ENCODE measurements at places on chromosomes 4 and X.

DNA sequence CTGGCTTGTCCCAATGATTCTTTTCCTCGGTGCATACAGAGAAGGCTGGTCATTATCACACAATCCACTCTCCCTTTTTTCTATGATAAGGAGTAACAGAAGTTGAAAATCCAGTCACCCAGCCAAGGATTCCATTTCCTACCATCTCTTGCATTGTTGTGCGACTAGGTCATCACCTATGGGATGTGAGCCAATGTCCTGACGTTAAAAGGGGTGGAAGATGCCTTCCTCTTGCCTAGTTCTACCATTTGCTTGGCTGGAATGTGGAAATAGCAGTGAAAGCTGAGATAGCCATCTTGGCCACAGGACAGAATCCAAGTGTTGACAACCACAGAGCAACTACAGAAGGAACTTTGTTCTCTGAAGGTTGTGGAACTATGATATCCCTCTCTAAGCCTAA is 132.2 kb upstream of the KIT start:
- no peak for DNase-seq

- DNase-seq = no peak
These were observed 64.7 kb downstream of the DHX15 start for GRCh38 chr4:24519649-24520048.

DNA sequence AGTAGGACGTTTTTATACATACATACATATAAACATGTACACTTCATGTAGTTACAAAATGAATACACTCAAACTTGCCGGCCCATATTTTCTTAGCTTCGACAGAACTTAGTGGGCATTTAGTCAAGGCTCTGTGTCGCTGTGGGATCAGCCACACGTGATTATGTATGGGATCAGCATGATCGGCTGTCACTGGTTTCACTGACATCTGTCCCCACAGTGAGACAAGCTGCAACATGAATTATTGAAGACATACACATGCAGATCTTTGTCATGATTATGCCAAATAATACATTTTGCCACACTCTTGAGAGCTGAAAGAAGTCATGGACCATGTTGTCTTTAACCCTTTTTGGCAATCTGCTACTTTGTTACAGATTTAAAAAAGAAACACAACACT is 38.2 kb upstream of the NAA11 start:
- no peak for DNase-seq

GRCh38 chr4:184994010-184994622 is 24.2 kb upstream of the HELT start:
- no peak for DNase-seq

DNA sequence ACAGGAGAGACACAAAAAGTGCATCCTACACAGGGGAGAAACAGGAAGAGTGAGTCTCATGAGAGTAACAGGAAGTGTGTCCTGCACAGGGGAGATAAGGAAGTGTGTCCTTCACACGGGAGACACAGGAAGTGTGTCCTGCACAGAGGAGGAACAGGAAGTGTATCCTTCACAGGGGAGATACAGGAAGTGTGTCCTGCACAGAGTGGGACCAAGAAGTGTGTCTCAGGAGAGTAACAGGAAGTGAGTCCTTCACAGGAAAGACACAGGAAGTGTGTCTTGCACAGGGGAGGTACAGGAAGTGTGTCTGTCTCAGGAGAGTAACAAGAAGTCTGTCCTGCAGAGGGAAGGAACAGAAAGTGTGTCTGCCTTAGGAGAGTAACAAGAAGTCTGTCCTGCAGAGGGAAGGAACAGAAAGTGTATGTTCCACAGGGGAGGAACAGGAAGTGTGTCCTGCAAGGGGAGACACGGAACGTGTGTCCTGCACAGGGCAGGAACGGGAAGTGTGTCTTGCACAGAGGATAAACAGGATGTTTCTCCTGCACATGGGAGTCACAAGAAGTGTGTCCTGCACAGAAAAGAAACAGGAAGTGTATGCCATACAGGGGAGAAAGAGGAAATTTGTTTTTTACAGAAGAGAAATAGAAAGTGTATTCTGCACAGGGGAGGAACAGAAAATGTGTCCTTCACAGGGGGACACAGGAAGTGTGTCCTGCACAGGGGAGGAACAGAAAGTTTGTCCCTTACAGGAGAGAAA is 102.0 kb downstream of the ARSF start:
- no peak for DNase-seq

- DNase-seq = no peak
These were observed 28.2 kb upstream of the HMGB3 start for GRCh38 chrX:150954951-150955350.

GRCh38 chrX:41759817-41760216 is 35.8 kb downstream of the GPR82 start:
- no peak for DNase-seq

- DNase-seq = no peak
These were observed 190.5 kb downstream of the RRAGB start for GRCh38 chrX:55907968-55908607.

- no peak for DNase-seq
These were observed 75.1 kb downstream of the BANK1 start for GRCh38 chr4:101865501-101866062.

- DNase-seq = peak; percentile 37
These were observed 441 bp downstream of the SLC9B2 start for GRCh38 chr4:103075894-103076746.

DNA sequence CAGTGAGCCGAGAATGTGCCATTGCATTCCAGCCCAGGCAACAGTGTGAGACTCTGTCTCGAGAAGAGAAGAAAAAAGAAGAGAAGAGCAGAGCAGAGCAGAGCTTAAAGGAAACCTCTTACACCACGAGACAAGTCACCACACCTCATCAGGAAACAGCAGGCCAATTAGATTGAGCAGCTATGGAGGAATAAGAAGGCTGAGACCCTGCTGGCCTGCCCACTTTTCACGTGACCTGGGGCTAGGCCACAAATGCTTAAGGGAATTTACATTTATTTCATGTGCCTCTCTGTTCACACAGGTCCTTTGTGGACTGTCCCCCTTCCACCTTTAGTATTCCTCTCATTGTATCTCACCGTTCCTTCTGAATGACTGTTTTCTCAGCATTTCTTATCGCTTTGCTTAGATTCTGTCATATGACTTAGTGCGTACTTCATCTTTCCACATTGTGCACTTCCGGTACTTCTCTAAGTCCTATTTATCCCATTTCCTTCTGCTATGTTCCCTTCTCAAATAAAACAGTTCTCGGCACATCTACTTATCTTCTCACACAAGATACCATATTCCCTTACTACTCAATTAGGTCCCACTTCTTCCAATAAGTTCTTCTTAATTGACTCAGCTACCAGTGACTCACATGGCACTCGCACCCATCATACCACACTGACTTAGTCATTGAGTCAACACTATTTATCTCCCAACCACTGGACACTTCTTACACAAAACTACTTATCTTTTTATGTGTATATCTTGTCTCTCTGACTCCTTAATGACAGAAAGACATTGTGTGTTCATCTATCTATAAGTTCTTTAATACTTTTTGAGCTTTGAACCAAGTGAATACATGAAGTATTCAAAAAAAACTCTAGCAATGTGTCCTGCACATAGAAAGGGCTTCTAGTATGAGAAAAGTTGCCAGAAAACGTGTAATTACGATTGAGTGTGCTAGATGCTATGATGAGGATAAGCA is 11.0 kb downstream of the CUL4B start:
- no peak for DNase-seq

DNA sequence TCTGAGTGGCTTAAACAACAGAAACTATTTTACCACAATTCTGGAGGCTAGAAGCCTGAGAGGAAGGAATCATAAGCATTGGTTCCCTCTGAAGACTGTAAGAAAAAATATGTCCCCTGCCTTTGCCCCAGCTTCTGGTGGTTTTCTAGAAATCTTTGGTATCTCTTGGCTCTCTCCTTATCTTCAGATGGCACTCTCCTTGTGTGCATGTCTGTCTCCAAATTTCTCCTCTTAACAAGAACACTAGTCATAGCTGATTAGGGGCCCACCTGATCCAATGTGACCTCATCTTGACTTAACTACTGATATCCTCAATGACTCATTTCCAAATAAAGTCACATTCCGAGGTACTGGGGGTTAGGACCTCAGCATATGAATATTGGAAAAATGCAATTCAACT is 635.0 kb upstream of the NR3C2 start:
- no peak for DNase-seq

DNA sequence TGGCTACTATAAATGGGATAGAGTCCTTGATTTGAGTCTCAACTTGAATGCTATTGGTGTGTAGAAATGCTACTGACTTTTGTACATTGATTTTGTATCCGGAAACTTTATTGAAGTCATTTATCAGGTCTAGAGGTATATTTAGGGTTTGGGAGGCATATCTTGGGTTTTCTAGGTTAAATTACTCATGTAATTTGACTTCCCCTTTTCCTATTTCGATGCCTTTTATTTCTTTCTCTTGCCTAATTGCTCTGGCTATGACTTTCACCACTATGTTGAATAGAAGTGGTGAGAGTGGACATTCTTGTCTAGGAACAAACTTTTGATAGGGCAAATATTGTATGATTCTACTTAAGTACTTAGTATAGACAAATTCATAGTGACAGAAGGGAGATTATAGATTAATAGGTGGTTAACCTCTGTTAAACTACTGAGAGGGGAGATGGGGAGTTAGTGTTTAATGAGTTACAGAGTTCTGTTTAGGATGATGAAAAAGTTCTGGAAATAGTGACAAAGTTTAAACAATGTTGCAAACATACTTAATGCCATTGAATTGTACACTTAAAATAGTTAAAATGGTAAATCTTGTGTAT is 22.8 kb upstream of the HSPA4L start:
- no peak for DNase-seq

- no peak for DNase-seq
These were observed 1517.0 kb downstream of the ADGRL3 start for GRCh38 chr4:62717154-62717553.

- DNase-seq = no peak
These were observed 152.1 kb upstream of the MED14 start for GRCh38 chrX:40887476-40887875.

DNA sequence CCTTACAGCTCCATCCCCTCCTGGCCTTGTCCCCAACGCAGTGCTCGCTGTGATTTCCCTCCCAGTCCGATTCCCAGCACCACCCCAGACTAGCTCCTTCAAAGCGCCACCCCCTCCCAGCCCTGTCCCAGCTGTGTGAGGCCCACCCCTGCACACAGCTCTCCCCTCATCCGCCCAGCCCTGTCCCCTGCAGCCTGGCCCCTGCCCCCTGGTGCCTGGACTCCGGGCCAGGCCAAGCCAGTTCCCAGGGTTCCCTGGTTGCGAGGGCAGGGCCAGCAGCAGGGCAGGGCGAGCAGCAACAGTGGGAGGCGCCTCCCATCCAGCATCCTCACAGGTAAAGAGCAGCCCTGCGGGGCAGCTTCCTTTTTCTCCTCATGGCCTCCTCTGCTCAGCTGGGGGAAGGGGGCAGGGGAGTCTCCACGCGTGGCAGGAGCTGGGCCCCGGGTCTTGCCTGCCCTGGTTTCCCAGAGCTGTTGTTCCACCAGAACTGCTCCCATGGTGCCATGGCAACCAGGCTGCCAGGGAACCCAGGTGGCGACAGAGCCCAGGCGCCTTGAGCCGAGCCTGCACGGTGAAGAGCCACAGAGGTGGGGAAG is 24.8 kb downstream of the IQSEC2 start:
- DNase-seq = no peak

- DNase-seq = no peak
These were observed 212.7 kb upstream of the FMR1 start for GRCh38 chrX:147699061-147699460.

GRCh38 chr4:15270201-15270600 is 157.6 kb upstream of the C1QTNF7 start:
- no peak for DNase-seq

DNA sequence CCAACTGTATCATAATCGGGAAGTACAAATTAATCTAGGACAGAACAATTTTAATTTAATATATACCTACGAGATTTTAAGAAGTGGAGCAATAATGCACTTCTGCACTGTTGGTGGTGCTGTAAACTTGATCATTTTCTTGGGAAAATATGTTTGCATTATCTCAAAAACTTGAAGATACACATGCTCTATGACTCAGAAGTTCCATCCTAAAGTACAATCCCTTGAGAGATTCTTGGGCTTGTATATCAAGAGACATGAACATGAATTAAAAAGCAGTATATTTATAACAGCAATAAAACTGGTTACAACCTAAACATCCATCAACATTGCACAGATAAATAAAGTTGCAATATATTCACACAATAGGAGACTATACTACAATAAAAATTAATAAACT is 168.8 kb downstream of the CLCN4 start:
- no peak for DNase-seq

DNA sequence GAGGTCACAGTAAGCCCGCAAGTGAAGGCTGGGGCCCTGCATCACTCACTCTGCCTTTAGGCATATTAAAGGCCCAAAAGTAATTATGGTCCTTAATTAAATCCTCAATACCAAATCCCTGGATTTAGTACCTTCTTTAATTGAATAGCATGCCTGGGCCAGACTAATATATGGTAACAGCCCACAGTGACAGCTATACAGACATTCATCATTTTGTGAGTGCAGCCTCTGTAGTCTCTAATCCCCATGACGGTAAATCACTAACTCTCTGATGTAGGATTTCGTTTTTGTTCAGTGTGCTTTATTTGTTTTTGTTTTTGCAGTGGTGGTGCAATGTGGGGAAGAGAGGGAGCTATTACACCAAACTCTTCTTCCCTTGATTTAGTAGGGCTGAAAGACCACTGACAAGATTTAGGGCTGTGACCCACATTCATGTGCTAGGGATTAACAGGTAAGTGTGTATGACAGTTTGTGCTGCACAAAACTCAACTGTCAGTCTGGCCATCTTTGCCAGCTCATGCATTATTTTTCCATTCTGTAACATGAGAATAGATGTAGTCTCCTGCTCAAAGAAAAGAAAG is 60.6 kb upstream of the SLC39A8 start:
- DNase-seq = no peak

DNA sequence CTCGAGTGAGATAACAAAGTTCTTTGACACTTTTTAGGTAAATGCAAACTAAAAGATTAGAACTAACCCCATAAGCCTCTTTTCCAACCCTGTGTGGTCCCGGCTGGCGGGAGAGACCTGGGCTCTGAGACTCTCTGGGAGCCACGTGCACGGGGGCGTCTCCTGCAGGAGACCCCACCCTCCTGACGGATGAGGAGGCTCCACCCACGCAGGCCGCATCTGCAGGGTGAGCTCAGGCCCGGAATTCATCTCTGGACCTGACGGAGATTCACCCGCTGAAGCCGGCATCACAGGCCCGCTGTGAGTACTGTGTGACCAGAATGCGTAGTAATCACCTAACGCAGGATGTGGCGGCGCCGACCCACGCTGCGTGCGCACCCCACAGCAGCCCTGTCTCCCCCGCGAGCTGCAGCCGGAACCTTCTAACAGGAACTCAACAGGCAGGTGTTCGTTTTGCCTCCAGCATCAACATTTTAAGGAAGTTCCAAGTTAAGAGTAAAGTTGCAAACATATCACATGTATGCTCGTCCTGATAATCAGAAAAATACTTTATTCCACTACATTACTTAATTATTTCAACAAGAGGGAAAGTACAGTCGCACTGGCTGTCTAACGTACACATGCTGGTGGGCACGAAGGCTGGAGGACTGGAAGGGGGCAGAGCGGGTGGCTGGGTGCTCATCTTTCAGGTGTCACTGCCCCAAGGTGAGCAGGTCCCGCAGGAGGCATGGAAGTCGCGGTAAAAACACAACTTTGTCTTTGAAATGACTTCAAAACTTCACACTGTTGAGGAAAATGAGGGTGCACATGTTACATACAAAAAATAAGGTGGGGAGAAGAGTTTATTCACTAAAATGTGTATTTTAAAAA is 44.5 kb downstream of the FGFRL1 start:
- DNase-seq = peak; percentile 35

- no peak for DNase-seq
These were observed 23.9 kb downstream of the SLC39A8 start for GRCh38 chr4:102321260-102321995.

Data from stimulated activated CD4-positive, alpha-beta T cell treated with anti-CD3 and anti-CD28 coated beads, Interleukin-1b, Interleukin-23, amount 100 ng/mL, for 1 hour (primary cell).